ENCODE measurements at places on chromosomes 5 and 9.

GRCh38 chr9:112914524-112914923 lies 23.8 kb upstream of the SLC46A2 start:
- DNase-seq: no peak

GRCh38 chr5:91514400-91514799 lies 131.3 kb upstream of the ARRDC3 start:
- DNase-seq: no peak

DNA sequence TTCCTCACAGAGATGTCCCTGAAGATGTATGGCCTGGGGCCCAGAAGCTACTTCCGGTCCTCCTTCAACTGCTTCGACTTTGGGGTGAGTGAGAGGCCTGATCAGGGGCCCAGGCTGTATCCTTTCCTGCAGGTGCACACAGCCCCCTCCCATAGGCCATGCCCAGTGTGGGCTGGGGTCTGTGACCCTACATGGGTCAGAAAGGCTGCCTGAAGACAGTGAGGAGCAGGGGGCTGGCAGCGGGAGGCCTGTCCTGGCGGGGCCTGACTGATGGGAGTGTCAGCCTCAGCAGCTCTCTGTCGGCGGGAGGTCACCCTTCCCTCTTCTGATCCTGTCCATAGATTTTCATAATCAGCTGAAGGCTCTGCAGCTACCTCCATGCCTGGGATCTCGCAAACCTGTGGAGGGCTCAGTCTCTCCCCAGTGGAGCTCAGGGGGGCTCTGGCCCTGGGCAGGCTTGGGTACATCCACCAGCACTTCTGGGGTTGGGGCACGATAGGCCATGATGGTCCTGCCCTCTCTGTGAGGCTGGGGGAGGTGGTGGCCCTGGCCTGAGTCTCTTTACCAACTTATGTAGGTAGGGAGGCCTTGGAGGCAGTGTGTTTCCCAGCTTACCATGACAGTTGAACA lies 98.5 kb downstream of the CACNA1B start:
- no peak for DNase-seq

DNA sequence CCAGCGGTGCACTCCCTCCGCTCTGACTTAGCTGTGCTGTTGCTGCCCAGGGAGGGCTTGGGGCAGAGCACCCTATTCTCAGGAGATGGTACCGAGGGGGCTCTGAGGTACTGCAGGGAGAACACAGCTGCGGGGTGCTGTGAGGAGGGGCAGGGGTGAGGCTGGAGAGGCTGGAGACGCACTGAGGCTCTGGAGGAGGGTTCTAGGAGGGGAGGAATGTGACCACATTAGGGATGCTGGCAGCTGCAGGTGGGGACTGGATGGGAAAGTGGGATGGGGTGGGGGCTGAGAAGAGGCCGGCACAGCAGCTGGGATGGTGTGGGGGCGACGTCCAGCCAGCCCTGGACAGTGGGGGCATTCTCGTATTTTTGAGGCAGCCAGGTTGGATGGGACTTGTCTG lies 20.9 kb downstream of the NCS1 start:
- no peak for DNase-seq

GRCh38 chr5:172133359-172134029 lies 54.5 kb downstream of the STK10 start:
- DNase-seq: peak; percentile 30

GRCh38 chr9:1042466-1042865 lies 7.7 kb upstream of the DMRT2 start:
- no peak for DNase-seq

- DNase-seq: no peak
Observed at GRCh38 chr5:135253601-135254178, 145.3 kb downstream of the MACROH2A1 start.

GRCh38 chr5:1010181-1010510 lies 1.5 kb downstream of the NKD2 start:
- no peak for DNase-seq

DNA sequence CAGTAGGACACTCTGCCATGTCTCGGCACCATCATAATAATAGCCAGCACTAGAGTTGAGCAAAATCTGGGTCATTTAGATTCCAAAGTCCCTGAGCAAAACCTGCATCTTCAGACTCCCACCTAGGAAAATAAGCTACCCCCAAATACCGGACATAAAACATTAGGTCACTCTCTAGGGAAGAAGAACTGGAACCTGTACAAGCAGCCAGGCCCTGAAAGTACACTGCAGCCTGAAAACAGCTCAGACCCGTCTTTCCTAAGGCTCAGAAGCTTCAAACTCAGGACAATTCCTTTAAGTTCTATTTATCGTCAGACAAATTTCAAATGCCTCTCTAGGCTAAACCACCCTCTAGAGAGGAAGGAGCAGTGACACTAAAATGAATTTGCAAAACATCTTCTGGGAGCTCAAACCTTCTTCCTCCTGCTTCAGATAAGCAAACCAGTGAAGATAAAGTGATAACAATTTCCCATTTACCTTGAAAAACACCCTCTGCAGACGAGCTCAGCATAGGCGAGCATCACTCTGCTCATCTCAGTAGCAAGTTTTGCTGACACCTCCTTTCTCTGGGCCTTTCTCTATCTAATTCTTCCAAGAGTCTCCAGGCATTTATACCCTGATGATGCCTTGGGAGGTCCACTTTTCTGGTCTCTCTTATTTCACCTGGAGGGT lies 34.0 kb downstream of the ADAM19 start:
- peak; percentile 54 for DNase-seq

DNA sequence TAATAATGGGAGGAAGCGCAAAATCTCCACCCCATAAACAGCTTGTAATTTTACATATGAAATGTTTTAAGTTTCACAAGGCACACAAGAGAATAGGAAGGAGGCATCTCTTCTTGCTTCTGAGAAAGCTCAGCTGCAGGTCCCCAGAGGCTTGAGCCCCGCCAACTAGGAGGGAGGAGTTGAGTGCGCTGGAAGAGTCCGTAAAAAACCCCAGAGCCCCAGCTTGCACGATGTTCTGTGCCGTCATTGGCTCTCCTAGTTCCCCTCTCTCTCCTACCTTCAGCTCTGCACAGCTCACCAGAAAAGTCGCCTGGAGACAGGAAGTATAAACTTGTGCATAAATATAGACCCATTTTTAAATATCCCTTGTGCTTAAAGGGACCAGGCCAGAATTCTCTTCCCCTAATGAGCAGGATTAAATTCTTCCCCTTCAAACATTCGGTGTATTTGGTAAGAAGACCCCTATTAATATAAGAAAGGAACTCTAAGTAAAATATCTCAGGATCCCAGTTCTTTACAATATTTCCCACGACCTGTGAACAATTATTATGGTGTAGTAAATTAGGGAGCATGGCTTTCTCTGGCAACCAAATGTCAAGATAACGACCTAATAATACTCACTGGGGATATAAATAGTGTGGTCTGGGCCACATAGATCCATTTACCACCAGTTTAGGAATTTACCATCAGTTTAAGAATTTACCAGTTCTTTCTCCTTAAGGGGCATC lies 13.7 kb downstream of the GLRX start:
- DNase-seq: peak; percentile 85

DNA sequence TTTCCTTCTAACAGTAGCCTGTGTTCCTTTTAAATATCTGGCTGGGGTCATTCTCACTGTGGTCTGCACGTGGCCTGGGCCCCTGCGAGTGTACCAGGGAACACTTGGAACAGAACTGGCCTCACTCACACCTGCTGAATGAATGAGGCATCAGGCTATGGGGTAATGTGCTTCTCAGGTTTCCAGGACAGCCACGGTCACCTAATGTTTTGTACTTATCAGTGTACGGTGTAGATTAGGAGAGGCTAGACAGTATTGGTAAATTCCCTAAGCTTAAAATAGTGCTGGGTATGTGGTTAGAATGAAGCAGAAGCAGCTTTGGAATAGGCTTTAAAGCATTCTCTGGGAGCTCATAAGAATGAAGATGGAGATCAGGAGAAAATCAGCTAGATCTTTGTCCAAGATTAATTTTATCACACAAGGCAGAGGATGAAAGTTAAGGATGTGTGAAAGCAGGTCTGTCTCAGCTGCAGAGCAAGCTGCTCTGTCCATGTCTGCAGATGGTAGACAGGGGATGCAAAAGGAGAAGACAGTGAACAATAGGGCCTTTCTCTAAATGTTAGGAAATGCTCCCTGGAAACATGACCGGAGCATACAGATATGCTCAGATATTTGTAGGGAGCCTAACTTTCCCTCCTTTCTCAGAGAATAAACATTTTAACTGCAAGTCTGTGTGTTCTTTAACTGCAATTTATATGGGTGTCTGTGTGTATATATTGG lies 267.5 kb downstream of the NR3C1 start:
- no peak for DNase-seq

GRCh38 chr5:44329716-44330115 lies 59.5 kb downstream of the FGF10 start:
- DNase-seq: no peak

DNA sequence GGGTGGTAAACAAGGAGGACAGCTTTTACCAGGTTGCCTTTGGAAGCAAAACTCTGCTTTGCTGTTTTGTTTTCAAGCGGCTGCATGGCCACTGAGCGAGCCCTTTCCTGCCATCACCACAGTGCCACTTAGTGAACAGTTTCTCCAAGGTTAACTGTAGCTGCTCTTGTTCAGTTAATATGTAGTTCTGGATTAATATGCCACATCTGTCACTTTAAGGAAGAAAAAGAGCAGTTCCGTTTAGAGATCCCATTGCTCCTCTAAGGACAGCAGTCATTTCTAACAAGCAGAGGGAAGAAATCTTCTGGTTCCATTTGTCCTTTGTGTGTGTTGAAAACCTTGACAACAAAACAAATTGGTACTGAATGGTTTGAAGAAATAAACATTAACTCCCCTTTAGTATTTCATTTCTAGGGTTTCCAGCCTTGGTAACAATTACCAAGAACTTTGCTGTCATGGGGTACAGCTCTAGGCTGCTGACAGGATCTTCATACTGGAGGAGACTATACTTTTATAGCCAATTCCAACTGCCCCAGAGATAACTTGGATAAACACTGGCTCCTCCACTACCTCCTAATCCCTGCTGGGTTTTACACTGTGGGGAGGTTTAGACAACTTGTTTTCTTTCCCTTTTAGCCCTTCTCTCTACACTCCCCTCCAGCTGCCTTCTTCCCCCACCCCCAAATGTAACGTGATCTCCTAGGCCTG lies 10.3 kb upstream of the ABL1 start:
- no peak for DNase-seq

DNA sequence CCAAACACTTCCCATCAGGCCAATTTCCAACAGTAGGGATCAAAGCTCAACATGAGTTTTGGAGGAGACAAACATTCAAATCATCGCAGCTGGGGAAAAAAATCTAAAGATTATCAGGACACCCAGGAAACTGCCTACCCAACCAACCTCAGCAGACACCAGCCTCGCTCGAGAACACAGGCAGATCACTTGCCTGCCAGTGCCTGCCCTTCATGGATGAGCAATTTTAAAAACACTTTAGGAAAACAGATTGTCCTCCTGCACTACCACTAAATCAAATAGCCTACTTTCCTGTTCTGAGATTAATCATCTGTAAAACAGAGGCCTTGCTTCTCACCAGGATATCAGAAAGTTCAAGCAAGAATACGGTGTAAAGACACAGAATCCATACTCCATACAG lies 14.7 kb upstream of the TMEM174 start:
- no peak for DNase-seq

DNA sequence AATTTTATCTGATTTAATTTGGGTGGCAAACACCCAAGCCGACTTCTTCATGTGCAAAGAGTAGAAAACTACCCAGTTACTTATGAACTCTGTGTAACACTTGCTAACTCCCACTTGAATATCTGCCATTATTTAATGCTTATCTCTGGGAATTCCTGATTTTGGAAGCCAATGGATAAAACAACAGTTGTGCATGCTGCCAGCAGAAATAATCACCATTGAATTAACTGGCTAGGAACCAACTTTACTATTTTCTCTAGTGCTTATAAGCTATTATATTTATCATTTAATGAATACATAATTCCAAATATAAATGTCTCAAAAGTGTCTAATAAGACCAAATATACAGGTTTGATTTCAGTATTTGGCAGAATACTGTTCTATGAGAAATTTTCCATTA lies 85.7 kb downstream of the IZUMO3 start:
- DNase-seq: no peak

DNA sequence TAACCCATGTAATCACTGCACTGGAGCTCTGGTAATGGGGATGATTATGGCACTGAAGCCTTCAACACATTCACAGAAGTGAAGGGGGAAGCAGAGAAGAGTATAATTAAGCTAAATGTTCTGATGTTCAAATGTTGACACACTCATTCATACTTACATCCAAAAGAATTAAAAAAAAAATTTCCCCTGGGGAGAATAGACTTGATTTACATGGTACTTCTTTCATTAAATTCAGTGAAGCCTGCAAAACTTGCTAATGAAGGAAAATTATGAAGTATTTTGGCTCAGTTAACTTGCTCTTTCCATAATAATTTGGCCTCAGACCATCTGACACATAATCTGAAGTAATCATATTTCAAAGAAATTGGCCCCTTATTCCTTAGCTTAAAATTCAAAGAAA lies 428.8 kb downstream of the SH3GL2 start:
- DNase-seq: no peak

GRCh38 chr5:147360816-147361215 lies 126.0 kb downstream of the STK32A start:
- DNase-seq: no peak

DNA sequence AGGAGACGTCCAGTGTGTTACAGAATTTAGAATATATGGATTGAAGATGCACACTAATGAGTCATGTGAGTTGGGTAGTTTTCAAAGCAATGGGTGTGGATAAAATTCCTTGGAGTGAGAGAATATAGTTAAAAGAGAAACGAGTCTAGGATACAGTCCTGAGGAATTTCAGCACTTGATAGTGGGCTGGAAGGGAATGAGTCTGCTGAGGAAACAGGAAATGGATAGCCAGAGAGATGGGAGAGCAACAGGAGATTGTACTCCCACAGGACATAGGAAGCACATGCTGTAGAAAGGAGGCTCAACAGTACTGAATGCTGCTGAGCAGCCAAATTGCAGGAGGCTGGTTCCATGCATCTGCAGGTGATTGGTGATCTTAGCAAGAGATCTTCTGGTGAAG lies 68.1 kb downstream of the FBN2 start:
- DNase-seq: no peak

GRCh38 chr9:112921549-112921948 lies 30.9 kb upstream of the SLC46A2 start:
- DNase-seq: no peak

DNA sequence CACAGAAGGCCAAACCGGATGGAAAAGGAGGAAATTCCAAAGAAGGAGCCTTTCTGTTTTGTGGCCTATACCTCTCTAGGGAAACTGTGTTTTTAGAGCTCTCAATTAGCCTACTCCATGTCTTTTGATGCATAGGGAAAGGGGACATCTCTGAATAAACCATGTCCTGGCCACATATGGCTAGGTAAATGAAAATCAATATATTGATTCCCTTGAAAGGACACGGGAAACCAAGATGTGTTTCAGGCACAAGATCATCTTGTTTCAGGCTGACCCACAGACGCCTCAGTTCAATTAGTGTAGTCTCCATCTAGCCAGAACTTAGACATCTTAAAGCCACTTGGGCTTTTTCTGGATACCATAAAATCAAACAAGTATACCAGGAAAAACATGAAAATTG lies 363.1 kb downstream of the ENC1 start:
- DNase-seq: no peak

Data from CD4-positive, alpha-beta T cell treated with Interleukin-6 at 100 ng/mL for 8 hours (primary cell).